RWPE1 (cell line): ENCODE measurements at places on chromosomes 5 and 9.

DNA sequence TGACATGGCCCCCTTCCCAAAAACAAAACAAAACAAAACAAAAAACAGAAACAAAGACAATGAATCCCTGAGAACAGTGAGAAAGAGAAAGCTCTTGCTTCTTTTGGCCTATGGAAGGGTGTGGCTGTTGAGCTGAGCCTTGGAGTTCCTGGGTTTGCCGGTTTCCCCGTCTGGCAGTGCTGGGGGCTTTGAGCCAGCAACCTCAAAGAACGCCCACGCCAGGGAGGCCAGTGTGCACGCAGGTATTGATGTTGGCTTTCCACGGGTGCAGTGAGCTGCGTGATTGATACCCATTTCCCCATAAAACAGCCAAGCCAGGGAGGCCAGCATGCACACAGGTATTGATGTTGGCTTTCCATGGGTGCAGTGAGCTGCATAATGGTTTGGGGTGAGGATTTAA is 8.3 kb upstream of the LCN1 start:
- DNase-seq = no peak

DNA sequence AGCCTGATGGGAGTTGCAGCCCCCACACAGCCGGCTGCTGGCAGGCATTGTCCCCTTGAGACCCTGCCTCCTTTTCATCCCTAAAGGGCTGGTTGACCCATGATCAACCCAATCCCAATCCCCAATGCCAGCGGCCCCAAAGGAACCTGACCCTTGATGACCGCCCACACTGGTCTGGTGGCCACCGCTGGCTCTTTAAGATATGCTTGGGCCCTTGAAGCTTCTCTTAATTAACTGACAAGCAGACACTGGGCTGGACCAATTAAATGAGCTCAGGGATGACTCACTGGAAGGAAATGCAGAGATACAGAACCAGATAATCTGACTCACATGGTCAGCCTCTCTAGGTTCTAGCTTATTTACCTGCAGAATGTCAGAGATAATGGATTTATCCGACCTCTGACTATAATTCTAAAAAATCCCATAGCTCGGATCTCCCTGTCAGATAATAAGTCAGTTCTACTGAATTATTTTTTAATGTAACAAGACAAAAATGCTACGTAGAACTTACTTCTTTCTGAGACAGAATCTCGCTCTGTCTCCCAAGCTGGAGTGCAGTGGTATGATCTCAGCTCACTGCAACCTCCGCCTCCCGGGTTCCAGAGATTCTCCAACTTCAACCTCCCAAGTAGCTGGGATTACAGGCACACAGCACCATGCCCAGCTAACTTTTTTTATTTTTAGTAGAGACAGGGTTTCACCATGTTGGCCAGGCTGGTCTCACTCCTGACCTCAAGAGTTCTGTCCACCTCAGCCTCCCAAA is 11.1 kb upstream of the MLANA start:
- DNase-seq = peak; percentile 75

DNA sequence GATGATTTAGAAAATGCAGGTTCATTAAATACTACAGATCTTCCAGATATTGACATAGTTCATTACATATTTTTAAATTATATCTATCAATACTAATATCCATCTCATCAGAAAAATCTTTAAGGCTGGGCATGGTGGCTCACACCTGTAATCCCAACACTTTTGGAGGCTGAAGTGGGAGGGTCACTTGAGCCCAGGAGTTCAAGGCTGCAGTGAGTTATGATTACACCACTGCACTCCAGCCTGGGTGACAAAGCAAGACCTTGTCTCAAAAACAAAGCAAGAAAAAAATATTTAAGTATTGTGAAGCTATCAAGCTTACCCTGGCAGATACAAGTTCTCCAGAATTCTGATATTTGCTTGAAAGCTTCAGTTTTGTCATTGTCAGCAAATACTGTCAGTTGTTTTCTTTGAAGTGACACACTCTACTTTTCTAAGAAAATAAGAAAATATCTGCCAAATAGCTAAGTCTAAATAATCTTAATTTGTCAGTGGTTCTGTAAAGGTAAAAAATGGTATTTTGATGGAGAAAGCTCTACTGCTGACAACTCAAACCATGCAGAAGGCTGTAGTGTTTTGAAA is 14.9 kb downstream of the LYRM7 start:
- DNase-seq = no peak

DNA sequence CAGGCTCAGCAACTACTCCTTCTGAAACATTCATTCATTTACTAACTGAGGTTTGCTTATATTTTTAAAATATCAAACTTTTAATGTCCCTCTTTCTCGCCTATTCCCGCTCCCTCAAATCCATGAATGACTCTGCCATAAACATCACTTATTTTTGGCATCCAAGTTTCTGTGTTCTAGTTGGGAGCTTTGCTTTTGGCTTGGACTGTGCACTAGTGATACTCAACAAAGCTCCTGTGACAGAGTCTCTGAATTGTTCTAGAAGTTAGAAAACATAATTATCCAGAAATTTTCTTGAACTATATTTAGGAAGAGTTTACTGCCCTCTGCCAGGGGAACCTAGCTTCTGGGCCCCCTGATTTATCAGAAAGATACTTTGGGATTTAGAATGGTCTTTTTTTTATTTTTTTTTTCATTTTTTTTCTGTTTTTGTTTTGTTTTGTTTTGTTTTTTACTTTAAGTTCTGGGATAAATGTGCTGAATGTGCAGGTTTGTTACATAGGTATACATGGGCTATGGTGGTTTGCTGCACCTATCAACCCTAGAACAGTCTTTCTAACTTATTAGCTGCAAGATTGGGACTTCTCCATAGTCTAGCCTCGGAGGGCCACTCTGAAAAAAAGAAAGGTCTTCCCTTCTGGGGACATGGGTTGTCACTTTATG is 64.7 kb upstream of the PTGER4 start:
- DNase-seq = no peak

- no peak for DNase-seq
Measured at GRCh38 chr5:177176175-177176711, 42.7 kb downstream of the NSD1 start.

- no peak for DNase-seq
Measured at GRCh38 chr9:115957585-115957984, 196.0 kb upstream of the PAPPA start.

DNA sequence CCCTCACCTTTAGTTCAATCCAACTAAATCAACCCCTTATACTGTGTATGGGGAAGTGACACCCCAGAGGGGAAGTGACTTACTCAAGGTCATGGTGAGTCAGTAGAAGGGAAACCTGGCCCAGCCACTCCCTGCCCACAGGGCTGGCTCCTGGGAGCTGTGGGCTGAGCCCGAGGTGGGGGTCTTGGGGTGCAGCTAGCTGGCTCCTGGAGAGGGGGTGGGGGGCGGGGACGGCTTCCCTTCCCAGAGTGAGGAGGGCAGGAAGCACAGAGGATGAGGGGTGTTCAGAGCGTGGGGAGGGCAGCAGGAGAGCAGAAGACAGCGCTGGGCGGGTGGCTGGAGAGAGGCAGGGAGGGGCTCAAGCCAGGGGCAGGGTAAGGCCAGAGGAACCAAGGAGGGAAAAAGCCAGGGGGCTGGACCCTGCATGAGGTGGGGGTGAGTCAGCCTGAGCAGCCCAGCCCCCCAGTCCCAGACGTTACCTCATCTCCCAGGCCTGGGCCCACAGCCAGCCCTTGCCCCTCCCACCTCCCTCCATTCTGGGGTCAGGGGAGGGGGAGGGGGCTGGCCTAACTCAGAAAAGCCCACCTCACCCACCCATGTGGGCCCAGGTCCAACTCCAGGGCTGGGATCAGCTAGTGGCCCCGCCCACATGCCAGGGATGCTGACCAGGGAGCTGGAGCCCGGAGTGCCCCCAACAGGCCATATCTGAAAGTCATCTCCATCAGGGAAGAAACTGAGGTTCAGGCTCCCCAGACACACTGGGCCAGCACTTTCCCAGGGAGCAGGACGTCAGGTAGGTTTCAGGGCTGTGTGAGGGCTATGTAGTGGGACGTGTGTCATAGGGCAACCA is 2.8 kb downstream of the PDLIM7 start:
- peak; percentile 96 for DNase-seq

GRCh38 chr9:114126247-114127060 is 27.4 kb upstream of the KIF12 start:
- no peak for DNase-seq

- DNase-seq = no peak
Measured at GRCh38 chr5:881551-881935, 11.1 kb downstream of the BRD9 start.

DNA sequence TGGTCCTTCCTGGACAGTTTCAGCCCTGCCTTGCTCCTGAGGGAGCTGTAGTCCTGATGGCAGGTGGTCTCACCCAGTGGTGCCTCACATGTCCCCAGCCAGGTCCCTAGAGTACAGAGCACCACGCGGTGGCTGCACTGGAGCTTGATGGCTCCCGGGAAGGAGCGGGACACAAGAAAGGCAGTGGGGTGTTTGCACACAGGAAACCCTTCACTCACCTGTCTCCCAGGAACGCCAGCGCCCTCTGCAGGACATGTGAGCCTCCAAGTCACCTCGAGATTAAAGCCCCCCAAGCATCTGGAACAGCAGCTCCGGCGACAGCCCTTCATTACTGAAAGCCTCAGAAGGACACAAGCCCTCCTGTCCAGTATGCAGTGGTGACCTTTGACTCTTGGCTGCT is 19.9 kb upstream of the TMEM250 start:
- DNase-seq = no peak

DNA sequence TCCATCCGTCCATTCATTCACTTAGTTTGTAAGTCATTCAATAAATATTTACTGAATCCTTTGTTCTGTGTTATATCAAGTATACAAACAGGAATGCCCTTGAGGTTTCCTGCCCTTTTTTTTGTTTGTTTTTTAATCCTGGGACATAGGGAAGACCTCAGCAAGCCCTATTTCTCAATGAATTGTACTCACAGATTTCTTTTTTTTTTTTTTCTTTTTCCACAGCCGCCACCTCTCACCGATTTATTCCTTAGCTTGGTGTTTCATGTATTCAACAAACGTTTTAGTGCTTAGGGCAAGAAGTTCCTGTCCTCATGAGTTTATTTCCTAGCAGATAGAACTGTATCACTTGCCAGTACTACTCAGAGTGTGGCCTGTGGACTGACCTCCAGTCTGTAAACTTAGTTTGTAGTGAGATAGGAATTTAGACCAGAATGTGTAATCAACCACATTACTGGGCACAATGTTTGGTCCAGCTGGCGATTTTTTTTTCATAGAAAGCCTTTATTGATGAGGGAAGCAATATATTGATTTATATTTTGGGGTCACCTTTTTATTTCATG is 35.4 kb upstream of the C5orf47 start:
- no peak for DNase-seq

- no peak for DNase-seq
Measured at GRCh38 chr9:137703842-137704508, 85.2 kb downstream of the EHMT1 start.

GRCh38 chr5:106121972-106122605 is 1548.6 kb downstream of the EFNA5 start:
- DNase-seq = peak; percentile 68
